ENCODE measurements at places on chromosomes 1 and 21. TPM values are rescaled to one million over a fixed set of nuclear protein-coding genes. Genes with fewer than 3 reads are reported as not detected.

The IGSF9 gene
- total RNA-seq, result 0.21 TPM

DNA sequence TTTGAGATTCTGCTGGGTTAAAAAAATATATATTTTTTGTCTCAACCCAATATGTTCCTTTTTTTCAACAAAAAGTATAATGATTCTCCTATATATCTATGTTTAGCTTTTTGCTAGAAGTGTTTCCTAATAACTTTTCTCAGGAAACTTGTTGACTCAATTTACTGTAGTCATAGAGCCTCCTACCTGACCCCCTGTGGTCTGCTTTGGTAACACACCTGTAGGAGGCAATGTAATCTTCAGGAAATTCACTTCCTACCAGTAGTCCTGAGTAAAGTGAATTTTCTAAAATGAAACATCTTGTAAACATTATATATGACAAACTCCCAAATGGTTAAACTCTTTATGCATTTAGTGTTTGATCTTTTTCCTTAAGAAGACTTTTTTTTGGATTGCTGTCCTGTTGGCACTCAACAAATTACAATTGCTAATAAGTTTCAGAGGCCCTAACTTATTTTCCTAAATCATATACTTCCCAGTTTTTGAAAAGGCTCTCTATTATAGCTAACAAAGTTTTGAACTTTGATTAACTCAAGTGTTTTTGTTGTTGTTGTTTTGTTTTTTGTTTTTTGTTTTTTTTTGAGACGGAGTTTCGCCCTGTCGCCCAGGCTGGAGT is 118.3 kb downstream of the OLFML2B start:
- no peaks in the 10 kb centered on the region for H3K27me3 ChIP-seq
- no peaks in the 10 kb centered on the region for H3K36me3 ChIP-seq
- no peak overlapping the region for H3K4me3 ChIP-seq
- peaks cover 8% of the 10 kb centered on the region for H3K4me1 ChIP-seq
- no peak overlapping the region for H3K27ac ChIP-seq

The SERINC2 gene
- total RNA-seq, result not detected

GRCh38 chr1:6417961-6418667 is 1.6 kb downstream of the HES2 start:
- peaks cover 28% of the 10 kb centered on the region for H3K27me3 ChIP-seq
- no peaks in the 10 kb centered on the region for H3K36me3 ChIP-seq
- H3K4me1 ChIP-seq, result peaks cover 15% of the 10 kb centered on the region
- H3K4me3 ChIP-seq, result no peak overlapping the region

The TBX19 gene
- 3.1 TPM for total RNA-seq

GRCh38 chr1:154874465-154874864 is 4.4 kb upstream of the KCNN3 start:
- H3K27ac ChIP-seq, result no peak overlapping the region
- peaks cover 25% of the 10 kb centered on the region for H3K27me3 ChIP-seq
- no peaks in the 10 kb centered on the region for H3K36me3 ChIP-seq
- DNase-seq, result no peak

GRCh38 chr21:32765058-32765457 is 6.5 kb downstream of the PAXBP1 start:
- no peaks in the 10 kb centered on the region for H3K27me3 ChIP-seq
- peaks cover 58% of the 10 kb centered on the region for H3K4me1 ChIP-seq
- peaks cover 82% of the 10 kb centered on the region for H3K36me3 ChIP-seq
- no peak overlapping the region for H3K4me3 ChIP-seq
- no peak for DNase-seq
- no peak overlapping the region for H3K27ac ChIP-seq

- no peak for DNase-seq
- no peaks in the 10 kb centered on the region for H3K27me3 ChIP-seq
- peak overlapping the region; percentile 88 for H3K4me3 ChIP-seq
- peaks cover 6% of the 10 kb centered on the region for H3K36me3 ChIP-seq
- H3K4me1 ChIP-seq, result peaks cover 50% of the 10 kb centered on the region
These were observed 2.2 kb downstream of the RALGPS2 start for GRCh38 chr1:178727014-178727895.

DNA sequence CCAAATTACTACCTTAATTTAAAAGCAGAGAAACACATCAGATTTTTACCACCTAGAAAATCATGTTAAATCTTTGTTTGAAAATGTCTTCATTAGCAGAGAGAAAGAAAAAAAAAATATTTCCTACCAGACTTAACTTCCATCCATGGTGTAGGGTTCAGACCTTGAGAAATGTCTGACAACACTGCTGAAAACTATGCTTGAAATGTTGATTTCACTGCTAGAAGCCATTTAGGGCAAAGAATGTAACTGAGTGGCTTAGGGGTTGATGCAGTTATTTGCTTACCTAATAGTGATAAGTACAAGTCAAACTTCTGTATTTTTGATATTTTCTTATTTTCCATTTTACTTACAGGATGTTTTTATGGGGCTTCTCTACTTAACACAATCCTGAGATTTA is 495.6 kb upstream of the NEGR1 start:
- H3K27ac ChIP-seq, result no peak overlapping the region
- no peak for DNase-seq
- no peak overlapping the region for H3K4me3 ChIP-seq
- no peaks in the 10 kb centered on the region for H3K36me3 ChIP-seq
- H3K4me1 ChIP-seq, result no peaks in the 10 kb centered on the region
- no peaks in the 10 kb centered on the region for H3K27me3 ChIP-seq

DNA sequence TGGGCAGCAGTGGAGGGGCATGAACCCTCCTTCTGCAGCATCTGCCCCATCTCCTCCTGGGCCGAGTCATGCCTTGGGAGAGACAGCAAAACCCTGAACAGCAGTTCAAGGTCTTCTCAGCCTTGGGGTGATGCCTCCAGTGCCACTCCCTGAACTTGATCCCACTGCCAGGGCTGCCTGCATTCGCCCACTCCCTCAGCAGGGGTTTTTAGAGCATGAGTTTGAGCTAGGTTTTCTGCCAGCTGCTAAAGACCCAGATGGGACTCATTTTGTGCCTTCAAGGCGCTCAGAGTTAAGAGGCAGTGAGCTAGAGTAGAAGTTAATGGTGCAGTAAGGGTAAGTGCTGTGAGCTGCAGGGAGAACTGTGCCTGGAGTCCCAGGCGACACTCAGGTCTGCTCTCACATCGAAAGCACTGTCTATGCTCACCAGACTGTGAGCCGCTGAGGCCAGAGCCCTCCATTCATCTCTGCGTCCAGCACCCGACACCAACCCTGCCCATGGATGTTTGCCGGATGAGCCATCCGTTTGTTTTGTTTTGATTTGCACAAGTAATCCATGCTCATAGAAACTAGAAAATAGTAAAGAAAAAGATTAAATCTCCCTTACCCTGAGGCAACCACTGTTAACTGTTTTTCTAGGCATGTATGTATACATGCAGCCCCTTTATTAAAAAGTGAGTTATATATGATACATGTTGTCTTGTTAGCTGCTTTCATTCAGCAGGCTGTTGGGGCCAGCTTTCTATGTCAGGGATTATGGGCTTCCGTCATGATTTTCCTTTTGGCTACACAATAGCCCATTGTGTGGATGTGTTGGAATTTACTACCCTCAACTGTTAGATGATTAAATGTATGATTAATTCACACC is 67.8 kb downstream of the VPS26C start:
- H3K36me3 ChIP-seq, result peaks cover 6% of the 10 kb centered on the region
- no peak for DNase-seq
- no peak overlapping the region for H3K27ac ChIP-seq

GRCh38 chr1:27011058-27011764 is 1.4 kb downstream of the TENT5B start:
- peaks cover 10% of the 10 kb centered on the region for H3K4me1 ChIP-seq
- peaks cover 21% of the 10 kb centered on the region for H3K27me3 ChIP-seq
- H3K27ac ChIP-seq, result no peak overlapping the region
- no peak for DNase-seq

DNA sequence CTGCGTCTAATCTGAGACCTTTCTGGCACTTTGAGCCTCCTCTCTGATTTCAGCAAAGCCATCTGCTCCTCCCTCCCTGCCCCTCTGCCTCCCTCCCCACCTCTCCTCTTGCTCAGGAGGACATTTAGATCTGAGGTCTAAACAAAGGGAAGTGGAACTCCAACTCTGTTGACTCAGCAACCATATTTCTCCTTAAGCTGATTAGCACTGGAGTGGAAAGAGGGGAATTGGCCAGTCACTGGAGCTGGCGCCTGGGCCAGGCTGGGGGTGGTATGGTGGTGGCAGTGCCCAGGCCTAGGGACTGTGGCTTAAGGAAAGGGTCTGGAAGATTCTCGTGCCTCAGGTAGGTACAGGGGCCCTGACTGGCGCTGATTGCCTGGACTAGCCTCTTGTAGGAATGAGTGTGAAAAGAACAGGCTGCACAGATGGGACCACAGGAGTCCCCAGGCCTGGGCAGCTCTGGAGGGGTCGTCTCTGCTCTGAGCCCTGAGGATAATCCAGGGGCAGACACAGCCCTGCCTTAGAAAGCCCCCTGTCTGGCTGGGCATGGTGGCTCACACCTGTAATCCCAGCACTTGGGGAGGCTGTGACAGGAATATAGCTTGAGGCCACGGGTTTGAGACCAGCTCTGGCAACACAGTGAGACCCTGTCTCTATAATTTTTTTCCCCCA is 11.9 kb downstream of the SH2D2A start:
- peak overlapping the region; percentile 89 for H3K27ac ChIP-seq
- H3K27me3 ChIP-seq, result no peaks in the 10 kb centered on the region
- H3K36me3 ChIP-seq, result no peaks in the 10 kb centered on the region
- peaks cover 16% of the 10 kb centered on the region for H3K4me1 ChIP-seq
- H3K4me3 ChIP-seq, result no peak overlapping the region

The CHAF1B gene
- 2.6 TPM for total RNA-seq

DNA sequence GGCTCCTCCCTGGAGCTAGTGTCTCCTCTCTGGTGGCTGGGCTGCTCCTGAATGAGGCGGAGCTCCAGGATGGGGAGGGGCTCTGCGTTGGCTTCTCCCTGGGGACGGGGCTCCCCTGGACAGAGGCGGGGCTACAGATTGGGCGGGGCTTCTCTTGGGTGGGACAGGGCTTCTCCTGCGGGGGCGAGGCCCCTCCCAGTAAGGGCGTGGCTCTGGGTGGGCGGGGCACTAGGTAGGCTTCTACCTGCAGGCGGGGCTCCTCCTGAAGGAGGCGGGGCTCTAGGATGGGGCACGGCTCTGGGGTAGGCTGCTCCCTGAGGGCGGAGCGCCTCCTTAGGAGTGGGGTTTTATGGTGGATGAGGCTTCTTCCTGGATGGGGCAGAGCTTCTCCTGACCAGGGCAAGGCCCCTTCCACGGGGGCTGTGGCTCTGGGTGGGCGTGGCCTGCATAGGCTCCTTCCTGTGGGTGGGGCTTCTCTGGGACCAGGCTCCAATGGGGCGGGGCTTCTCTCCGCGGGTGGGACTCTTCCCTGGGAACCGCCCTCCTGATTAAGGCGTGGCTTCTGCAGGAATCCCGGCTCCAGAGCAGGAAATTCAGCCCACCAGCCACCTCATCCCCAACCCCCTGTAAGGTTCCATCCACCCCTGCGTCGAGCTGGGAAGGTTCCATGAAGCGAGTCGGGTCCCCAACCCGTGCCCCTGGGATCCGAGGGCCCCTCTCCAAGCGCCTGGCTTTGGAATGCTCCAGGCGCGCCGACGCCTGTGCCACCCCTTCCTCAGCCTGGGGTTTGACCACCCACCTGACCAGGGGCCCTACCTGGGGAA is 22.7 kb upstream of the ARF1 start:
- peak overlapping the region; percentile 64 for H3K4me3 ChIP-seq
- no peaks in the 10 kb centered on the region for H3K36me3 ChIP-seq
- DNase-seq, result peak; percentile 79
- peaks cover 10% of the 10 kb centered on the region for H3K27me3 ChIP-seq
- H3K27ac ChIP-seq, result no peak overlapping the region
- H3K4me1 ChIP-seq, result peaks cover 12% of the 10 kb centered on the region

DNA sequence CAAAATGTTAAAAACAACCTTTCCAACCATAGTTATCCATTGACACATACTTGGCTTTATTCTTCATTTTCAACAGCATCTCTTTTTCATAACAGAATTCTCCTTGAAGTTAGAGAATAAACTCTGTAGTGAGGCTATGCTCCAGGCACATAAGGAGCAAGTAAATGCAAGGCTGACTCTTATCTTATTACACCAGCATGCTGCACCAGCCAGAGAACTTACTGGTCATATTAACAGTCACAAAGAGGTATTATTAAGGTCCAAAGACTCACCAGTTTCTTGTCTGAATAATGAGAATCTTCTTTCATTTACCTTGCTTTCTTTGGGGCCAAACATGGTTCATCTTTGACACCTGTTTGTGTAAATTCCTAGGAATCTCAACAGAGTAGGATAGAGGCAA is 71.3 kb upstream of the IVNS1ABP start:
- H3K27me3 ChIP-seq, result no peaks in the 10 kb centered on the region
- DNase-seq, result no peak
- no peak overlapping the region for H3K4me3 ChIP-seq
- no peaks in the 10 kb centered on the region for H3K4me1 ChIP-seq
- no peak overlapping the region for H3K27ac ChIP-seq

The GJA9 gene
- not detected for total RNA-seq
